ENCODE measurements at places on chromosomes 11 and 22.

GRCh38 chr11:93646399-93646798 is 15.1 kb upstream of the CEP295 start:
- DNase-seq = no peak

DNA sequence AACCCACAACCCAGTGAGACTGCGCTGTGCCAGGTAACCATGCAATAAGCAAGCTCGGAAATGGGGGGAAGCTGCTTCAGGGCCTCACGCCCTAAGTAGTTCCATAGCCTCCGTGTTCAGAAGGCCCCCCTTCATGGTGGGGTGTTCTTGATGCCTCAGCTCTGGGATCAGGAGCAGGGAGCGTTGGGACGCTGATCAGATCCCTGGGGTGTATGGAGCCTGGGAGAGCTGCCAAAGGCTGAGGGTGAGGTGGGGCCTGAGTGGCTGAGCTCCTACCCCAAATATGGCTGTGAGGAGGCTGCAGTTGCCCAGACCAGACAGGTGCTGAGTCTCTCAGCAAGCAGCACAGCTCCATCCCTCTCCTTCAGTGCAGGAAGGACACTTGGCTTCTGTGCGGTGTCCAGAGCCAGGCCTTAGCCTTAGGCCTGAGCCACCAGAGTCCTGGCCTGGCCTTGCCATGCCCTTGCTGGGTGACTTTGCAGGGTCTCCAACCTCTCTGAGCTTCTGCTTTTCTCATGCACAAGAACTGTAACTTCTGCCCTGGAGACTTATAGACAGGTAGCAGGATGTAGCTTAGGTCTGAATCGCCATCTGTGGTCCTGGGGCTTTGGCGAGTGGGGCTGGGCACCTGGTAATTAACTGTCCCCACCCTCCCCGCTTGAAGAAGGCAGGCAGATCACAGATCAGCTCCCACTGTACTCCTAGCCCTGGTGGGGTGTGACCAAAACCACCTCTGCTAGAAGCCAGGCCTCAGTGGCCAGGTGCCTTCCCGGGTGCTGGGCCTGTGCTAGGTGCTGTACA is 5.3 kb downstream of the MMP11 start:
- no peak for DNase-seq

- DNase-seq = no peak
Observed at GRCh38 chr11:62020661-62021060, 53.2 kb upstream of the FTH1 start.

DNA sequence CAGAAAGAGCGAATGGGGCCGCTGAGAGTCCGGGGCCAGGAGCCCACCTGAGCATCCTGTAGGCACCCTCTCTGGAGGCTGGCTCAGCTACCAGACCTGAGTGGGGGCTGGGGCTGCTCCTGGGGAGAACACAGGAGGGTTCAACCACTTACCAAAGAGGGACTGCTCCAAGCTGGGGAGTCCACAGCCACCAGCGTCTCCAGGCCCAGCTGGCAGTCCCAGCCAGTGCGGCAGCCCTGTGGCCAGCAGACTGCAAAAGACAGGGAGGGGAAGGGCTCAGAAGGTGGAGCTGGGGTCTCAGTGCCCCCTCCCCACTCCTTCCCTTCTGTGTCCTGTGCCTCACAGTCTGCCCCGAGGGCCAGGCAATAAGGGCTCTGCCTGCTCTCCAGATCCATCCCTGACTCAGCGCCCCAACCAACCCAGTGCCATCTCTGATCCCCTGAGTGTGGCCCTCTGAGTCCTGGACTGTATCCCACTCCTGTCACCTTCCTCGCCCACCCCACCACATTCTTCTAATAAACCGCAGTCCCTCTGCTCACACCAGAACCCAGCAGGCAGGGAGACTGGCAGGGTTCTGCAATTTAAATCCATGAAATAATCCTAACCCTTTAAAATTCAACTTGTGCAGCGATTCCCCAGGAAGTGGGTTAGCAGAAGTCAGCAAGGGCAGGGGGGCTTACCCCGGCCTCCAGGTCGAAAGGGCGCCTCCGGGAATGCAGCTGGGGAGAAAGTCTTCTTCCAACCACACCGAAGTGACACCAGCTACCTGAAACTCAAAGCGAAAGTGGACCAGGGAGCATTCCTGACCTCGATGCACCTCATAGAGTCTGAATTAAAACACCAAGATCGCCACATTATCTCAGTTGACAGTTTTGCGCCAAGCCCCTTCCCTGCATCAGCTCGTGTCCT is 13.3 kb downstream of the CHST1 start:
- DNase-seq = no peak

Measured in skin of body (tissue), 3 donors.